T-helper 17 cell (primary cell): ENCODE measurements at places on chromosomes 7 and 10.

GRCh38 chr7:116671681-116672595 lies at the start of gene MET:
Gene MET (plus strand): TSS chr7:116672196. CDS start chr7:116699085, 26,889 bp downstream.
- H3K4me3 ChIP-seq = peak within 1 kb of the TSS; percentile 75
- peaks cover 5% of the 10 kb centered on the region for H3K4me1 ChIP-seq
- no peak for DNase-seq
- H3K27me3 ChIP-seq = peaks cover 71% of the 10 kb centered on the region
- H3K27ac ChIP-seq = no peak within 1 kb of the TSS

GRCh38 chr7:1981878-1982230 lies 250.9 kb downstream of the MAD1L1 start:
- no peak overlapping the region for H3K4me3 ChIP-seq
- H3K27me3 ChIP-seq = no peaks in the 10 kb centered on the region
- peaks cover 21% of the 10 kb centered on the region for H3K4me1 ChIP-seq
- peaks cover 2% of the 10 kb centered on the region for H3K36me3 ChIP-seq
- no peak for DNase-seq

DNA sequence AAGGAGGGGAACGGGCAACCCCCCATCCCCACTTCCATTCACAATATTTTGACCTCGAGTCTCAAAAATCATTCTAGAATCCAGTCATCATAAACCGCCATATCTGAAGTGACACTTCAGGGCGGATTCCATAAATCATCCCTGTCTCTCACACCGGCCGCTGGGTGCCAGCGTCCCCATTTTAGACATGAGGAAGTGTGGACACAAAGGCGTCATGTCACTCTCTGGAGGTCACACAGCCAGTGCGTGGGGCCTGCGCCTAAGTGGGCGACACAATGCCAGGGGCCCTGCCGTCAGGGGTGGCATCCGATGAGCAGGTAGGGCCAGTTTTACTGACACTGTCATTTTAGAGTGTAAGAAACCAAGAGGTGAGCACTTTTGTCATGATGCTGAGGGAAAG lies 19.5 kb downstream of the KCNH2 start:
- peaks cover 31% of the 10 kb centered on the region for H3K27me3 ChIP-seq
- peaks cover 26% of the 10 kb centered on the region for H3K4me1 ChIP-seq
- H3K27ac ChIP-seq = no peak overlapping the region
- H3K36me3 ChIP-seq = peaks cover 14% of the 10 kb centered on the region

DNA sequence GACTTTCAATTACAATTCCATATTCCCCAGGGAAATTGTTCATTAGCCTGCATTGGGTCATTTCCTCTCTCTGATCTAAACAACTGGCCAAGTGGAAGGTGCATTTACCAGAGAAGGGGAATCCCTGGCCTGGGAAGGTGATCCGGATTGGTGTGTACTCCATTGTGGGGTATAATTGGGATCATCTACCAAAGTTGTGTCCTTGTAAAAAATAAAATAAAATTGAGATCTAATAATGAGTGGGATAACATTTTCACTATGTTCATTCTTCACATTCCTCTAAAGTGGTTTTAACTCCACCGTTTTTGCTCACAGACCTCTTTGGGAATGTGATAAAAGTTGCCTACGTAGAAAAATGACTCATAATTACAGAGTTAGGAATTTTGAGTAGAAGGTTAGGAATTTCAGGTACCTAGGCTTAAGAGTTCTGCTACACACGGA lies 22.8 kb downstream of the ARL5B start:
- no peak for DNase-seq
- no peak overlapping the region for H3K4me3 ChIP-seq
- no peaks in the 10 kb centered on the region for H3K36me3 ChIP-seq
- no peak overlapping the region for H3K27ac ChIP-seq

DNA sequence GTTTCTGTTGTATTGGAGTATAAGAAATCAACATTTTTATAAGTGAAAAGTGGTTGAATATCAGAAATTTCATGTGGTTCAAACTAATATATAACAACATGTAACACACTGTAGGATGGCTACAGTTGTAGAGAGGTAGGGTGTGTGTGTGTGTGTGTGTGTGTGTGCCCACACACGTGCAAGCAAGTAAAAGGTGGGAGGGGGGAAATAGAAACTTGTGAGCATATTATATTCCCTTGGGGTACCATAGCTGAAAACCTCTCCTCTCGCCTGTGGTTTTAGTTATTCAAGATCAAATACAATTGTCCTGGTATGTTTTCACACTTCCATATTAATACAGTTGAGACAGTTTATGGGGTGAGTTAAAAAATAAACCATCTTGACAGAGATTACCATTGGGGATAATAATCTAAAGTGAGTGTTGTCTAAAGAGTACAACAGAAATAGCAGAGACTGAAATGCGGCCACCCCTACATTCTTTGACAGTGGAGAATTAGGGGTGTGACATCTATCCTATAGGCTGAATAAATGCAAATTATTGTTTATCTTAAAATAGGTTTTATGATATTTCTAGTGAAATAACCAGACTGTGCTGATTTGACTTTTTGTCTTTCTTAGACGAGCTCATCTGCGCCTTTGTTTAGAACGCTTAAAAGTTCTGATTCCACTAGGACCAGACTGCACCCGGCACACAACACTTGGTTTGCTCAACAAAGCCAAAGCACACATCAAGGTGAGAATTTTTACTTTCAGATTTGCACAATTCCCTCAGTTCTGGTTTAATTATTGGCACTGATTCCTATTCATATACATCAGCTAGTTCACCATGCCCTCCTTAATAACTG lies 25.9 kb downstream of the SMNDC1 start:
- DNase-seq = no peak
- H3K4me3 ChIP-seq = no peak overlapping the region
- H3K27me3 ChIP-seq = no peaks in the 10 kb centered on the region
- no peak overlapping the region for H3K27ac ChIP-seq
- H3K36me3 ChIP-seq = no peaks in the 10 kb centered on the region
- peaks cover 33% of the 10 kb centered on the region for H3K4me1 ChIP-seq

DNA sequence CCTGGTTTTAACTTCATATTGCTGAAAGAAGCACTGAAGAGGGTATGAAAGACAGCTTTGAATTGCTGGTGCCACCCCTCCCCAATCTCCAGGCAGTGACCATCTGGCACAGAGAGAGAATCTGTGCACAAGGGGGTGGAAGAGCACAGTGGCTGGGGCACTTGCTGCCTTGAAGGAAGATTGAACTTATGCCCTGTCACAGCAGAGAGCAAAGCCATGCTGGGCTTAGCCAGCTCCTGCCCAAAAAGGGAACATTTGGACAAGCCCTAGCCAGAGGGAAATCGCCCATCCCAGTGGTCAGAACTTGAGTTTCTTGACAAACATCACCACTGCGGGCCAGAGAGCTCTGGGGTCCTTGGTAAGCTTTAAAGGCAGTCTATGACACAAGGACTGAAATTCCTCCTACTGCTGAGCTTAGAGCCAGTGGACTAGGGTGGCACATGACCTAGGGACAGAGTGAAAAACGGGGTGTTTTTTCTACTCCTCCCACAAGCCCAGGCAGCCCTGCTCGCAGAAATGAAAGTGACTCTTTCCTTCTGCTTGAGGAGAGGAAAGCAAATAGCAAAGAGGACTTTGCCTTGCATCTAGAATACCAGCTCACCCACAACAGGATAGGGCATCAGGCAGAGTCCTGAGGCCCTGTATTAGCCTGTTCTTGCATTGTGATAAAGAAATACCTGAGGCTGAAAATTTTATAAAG lies 257.2 kb downstream of the CTNNA3 start:
- no peaks in the 10 kb centered on the region for H3K36me3 ChIP-seq
- DNase-seq = no peak
- no peaks in the 10 kb centered on the region for H3K4me1 ChIP-seq
- H3K27ac ChIP-seq = no peak overlapping the region
- no peaks in the 10 kb centered on the region for H3K27me3 ChIP-seq
- H3K4me3 ChIP-seq = no peak overlapping the region

GRCh38 chr10:12018438-12019282 lies 23.9 kb downstream of the UPF2 start:
- peak overlapping the region; percentile 29 for H3K27ac ChIP-seq
- no peaks in the 10 kb centered on the region for H3K27me3 ChIP-seq
- no peaks in the 10 kb centered on the region for H3K36me3 ChIP-seq
- H3K4me3 ChIP-seq = no peak overlapping the region
- H3K4me1 ChIP-seq = peaks cover 11% of the 10 kb centered on the region

DNA sequence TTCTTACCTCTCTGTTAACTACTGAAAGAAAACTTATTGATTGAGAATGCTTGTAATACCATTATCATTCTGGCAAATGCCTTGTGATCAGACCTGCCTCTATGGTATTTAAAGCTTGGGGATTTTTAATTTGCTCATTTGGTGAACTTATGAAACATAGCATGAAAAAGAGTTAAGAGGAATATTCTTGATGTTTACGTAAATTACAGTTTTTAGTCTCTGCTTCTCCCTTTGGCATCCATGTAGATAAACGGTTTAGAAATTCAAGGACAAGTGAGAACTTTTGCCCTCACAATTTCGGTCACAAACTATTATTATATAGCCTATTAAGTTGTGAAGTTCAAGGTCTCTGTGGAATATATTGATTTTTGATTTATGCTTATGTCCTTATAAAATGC lies 11.2 kb upstream of the CELF2 start:
- H3K27ac ChIP-seq = no peak overlapping the region
- no peak for DNase-seq
- peaks cover 3% of the 10 kb centered on the region for H3K36me3 ChIP-seq
- H3K4me3 ChIP-seq = no peak overlapping the region
- H3K27me3 ChIP-seq = peaks cover 87% of the 10 kb centered on the region

GRCh38 chr10:97868134-97868685 lies 18.6 kb downstream of the GOLGA7B start:
- peaks cover 15% of the 10 kb centered on the region for H3K4me1 ChIP-seq
- no peaks in the 10 kb centered on the region for H3K36me3 ChIP-seq
- no peak overlapping the region for H3K27ac ChIP-seq
- DNase-seq = no peak
- H3K27me3 ChIP-seq = peaks cover 8% of the 10 kb centered on the region
- no peak overlapping the region for H3K4me3 ChIP-seq

GRCh38 chr7:131223151-131223550 lies 104.5 kb upstream of the MKLN1 start:
- H3K4me3 ChIP-seq = no peak overlapping the region
- no peaks in the 10 kb centered on the region for H3K36me3 ChIP-seq
- peaks cover 12% of the 10 kb centered on the region for H3K4me1 ChIP-seq
- no peak overlapping the region for H3K27ac ChIP-seq
- no peaks in the 10 kb centered on the region for H3K27me3 ChIP-seq

- DNase-seq = no peak
- H3K27ac ChIP-seq = no peak overlapping the region
- no peaks in the 10 kb centered on the region for H3K4me1 ChIP-seq
- H3K36me3 ChIP-seq = no peaks in the 10 kb centered on the region
These were observed 287.4 kb downstream of the C7orf25 start for GRCh38 chr7:42624471-42624870.

DNA sequence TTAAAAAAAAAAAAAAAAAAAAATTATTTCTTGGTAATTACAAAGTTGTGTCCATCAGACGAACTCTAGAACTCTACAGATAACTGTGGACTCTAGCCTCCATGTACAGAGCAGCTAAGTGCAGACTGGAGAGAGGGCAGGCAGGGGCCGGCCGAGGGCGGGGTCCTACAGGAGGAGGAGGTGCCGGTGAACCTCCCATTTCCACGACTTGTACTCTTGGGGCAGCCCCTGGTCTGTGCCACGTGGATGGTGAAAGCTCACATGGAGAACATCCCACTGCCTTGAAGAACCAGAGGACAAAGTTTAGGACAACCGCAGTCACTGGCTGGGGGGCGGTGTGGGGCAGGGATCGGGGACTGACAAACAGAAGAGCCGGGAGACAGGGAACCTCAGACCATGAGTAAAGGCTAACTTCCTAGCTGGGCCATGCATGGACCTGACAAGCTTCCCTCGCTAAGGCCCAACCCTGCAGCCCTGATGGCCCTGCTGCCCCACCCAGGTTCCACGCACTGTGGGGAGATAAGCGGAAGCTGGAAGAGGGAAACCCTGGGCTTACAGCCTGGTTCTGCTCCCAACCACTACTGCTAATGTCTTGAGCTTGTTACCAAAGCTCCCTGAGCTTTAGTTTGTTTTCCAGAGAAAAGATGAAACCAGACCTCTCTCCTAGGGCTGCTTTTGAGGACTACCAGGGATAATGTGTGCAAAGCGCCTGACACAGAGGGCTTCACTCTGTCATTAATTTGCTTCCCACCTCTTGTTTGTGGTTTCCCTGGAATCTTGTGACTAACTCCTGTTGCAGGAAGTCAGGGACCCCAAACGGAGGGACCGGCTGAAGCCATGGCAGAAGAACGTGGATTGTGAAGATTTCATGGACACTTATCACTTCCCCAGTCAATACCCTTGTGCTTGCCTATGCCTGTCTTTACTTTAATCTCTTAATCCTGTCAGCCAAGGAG lies 16.1 kb upstream of the SEC61G start:
- H3K4me3 ChIP-seq = no peak overlapping the region
- H3K27ac ChIP-seq = no peak overlapping the region
- H3K36me3 ChIP-seq = peaks cover 10% of the 10 kb centered on the region
- H3K27me3 ChIP-seq = peaks cover 24% of the 10 kb centered on the region
- no peak for DNase-seq

DNA sequence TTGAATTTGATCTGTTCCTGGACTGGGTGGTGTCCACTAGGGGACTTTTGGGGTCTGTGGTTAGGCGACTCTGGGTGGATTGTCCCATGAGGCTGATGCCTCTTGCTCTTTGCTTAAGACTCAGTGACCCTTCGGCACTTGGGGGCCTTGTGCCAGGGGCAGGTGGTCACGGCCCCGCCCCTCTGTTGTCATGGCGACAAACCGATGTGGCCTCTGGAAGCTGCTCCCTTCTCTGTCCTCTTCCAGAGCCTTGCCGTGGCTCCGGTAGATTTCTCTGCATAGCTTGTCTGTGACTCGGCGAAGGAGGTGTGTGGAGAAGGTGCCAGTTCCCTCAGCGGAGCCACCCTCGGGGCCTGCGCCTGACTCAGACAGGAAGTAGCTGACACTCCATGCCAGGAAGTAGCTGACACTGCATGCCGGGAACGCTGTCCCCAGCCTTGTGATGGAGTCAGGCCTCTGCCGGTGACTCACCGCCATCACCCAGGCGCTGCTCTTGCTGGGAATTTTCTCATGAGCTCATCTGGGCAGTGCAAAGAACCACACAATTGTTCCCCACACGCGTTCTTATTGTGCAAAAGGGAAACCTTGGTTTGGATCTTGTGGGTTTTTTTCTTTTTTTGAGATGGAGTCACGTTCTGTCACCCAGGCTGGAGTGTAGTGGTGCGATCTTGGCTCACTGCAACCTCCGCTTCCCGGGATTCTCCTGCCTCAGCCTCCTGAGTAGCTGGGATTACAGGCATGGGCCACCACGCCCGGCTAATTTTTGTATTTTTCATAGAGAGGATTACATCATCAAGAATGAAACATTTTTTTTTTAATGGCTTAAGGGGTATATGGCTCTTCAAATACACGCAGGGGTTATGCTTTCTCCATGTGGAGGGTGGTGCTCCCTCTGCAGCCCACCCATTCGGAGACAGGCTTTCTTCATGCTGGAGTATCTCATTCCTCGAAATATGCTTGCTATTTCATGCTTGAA lies 72.6 kb downstream of the PFKFB3 start:
- no peaks in the 10 kb centered on the region for H3K27me3 ChIP-seq
- no peaks in the 10 kb centered on the region for H3K36me3 ChIP-seq
- H3K4me3 ChIP-seq = peak overlapping the region; percentile 75
- peaks cover 27% of the 10 kb centered on the region for H3K4me1 ChIP-seq
- peak overlapping the region; percentile 98 for H3K27ac ChIP-seq
- DNase-seq = peak; percentile 90
